ENCODE measurements at places on chromosomes 3 and 15.
A peak's percentile ranks its signal among the peaks of the same experiment; 100 is the strongest.

GRCh38 chr3:14784087-14784681 lies 34.6 kb upstream of the FGD5 start:
- H3K36me3 ChIP-seq, result no peaks in the 10 kb centered on the region
- no peak for DNase-seq
- H3K4me3 ChIP-seq, result no peak overlapping the region
- no peaks in the 10 kb centered on the region for H3K4me1 ChIP-seq
- H3K27ac ChIP-seq, result no peak overlapping the region
- peaks cover 7% of the 10 kb centered on the region for H3K27me3 ChIP-seq

- no peak overlapping the region for H3K4me3 ChIP-seq
- peaks cover 50% of the 10 kb centered on the region for H3K4me1 ChIP-seq
- DNase-seq, result no peak
These were observed 55.9 kb downstream of the VGLL4 start for GRCh38 chr3:11587766-11588165.

DNA sequence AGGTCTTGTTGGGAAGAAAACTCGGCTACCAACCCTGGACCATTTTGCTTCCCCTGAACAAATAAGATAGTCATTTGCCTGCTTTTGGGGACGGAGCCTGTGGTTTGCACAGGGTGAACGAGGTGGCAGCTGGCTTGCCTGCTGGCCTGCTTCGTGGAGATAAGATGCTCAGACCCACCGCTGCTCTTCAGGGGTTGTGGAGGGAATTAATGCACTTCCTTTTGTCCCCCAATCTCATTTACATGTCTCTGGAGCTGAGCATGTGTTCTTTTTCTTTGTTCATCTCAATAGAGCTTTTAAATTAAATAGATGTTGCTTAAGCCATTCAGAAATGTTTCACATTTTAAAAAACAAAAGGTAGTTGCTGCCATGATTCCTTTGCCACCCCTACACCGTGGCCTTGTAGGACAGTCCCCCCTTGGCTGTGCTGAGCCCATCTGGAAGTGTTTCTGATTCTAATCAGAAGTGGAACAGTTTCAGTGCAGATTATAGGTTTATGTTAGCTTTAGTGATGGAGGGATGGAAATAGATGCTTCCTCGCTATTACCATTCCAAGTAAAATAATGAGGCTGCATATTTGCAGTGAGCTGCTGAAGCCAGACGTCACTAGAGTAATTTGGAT lies 25.6 kb downstream of the APBA2 start:
- no peaks in the 10 kb centered on the region for H3K27me3 ChIP-seq
- no peak for DNase-seq
- no peak overlapping the region for H3K27ac ChIP-seq

DNA sequence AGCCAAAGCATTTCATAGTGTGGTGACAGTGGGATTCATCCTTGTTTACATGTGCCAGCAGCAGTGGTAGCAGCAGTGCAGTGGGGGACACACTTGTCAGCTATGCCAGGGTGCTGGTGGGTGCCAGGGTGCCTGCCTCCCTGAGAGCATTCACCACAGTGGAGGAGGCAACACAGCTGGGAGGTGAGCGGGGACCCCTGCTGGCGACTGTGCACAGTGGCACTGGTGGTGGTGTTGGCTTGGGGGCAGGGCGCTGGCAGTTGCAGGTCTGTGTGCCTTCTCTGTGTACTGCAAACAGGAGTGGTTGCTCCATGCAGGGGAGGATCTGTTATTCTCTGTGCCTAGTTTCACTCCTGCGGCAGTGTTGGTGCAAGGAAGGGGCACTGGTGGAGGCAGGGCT lies 41.2 kb downstream of the CEP63 start:
- no peak overlapping the region for H3K27ac ChIP-seq
- no peaks in the 10 kb centered on the region for H3K4me1 ChIP-seq
- no peak overlapping the region for H3K4me3 ChIP-seq
- no peaks in the 10 kb centered on the region for H3K36me3 ChIP-seq
- no peaks in the 10 kb centered on the region for H3K27me3 ChIP-seq

DNA sequence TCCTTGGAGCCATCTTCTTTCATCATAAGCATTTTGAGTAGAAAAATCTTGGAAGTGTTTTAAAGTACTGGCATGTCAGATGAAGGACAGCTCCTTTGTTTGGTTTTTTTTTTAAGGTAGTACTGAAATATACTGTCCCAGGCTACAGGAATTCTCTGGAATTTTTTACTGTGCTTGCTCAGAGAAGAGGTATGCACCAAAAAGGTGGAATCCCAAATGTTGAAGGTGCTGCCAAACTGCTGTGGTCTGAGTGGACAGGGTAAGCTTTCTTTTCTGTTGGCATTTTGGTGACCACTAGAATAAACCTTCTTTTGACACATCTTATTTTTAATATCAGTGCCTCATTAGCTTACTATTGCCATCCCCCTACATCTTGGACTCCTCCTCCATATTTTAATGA lies 7.2 kb downstream of the GNL3 start:
- H3K27me3 ChIP-seq, result no peaks in the 10 kb centered on the region
- peak; percentile 41 for DNase-seq
- peaks cover 87% of the 10 kb centered on the region for H3K36me3 ChIP-seq

DNA sequence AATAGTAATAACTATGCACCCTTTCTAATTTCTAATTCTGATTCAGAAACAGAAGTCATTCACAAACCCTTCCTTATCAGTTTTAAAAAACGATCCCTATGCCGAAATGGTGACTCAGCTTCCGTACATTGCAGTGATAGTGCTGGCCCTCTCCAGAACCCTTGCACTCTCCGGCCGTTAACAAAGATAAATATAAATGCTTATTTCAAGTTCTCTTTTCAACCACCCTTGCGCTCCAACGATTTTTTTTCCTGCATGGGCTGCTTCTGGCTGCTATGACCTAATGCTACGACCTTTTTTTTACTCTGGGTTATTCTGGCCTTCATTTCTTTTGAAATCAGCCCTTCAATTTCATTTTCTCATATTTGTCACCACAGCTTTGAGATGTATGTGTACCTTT lies 646.2 kb downstream of the NTRK3 start:
- H3K27ac ChIP-seq, result peak overlapping the region; percentile 72
- no peak overlapping the region for H3K4me3 ChIP-seq
- peak; percentile 80 for DNase-seq
- H3K27me3 ChIP-seq, result no peaks in the 10 kb centered on the region

GRCh38 chr3:172869784-172870518 lies 119.4 kb downstream of the ECT2 start:
- H3K4me1 ChIP-seq, result no peaks in the 10 kb centered on the region
- no peaks in the 10 kb centered on the region for H3K27me3 ChIP-seq
- DNase-seq, result no peak
- no peak overlapping the region for H3K4me3 ChIP-seq
- H3K36me3 ChIP-seq, result no peaks in the 10 kb centered on the region
- H3K27ac ChIP-seq, result no peak overlapping the region

- H3K27me3 ChIP-seq, result no peaks in the 10 kb centered on the region
- no peak overlapping the region for H3K4me3 ChIP-seq
- no peaks in the 10 kb centered on the region for H3K36me3 ChIP-seq
- DNase-seq, result peak; percentile 77
- no peak overlapping the region for H3K27ac ChIP-seq
These were observed 108.2 kb upstream of the UBE2E2 start for GRCh38 chr3:23094890-23095462.
